ENCODE measurements at places on chromosomes 2 and 18.

DNA sequence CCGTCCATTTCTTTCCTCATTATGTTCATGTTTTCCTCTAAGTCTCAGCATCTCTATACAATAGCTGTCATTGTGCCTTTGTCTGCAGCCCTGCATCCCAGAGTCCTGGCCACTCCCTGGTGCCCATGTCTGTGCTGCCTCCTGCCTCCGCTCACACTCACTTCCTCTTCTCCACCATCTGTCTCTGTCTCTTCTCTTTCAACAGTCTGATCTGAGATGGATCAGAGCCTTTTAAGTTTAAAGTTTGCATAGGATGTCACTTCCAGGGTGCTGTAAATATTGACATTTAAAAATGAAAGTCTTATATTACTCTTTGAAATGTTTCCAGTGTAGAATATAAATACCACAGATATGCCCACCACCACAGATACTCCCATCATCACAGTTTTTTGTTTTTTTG, 42.7 kb downstream of the UBE2F start:
- DNase-seq = no peak

GRCh38 chr18:48854780-48855179, 96.0 kb downstream of the SMAD7 start:
- no peak for DNase-seq

GRCh38 chr2:75199428-75200011, at the start of gene TACR1:
Gene TACR1 (minus strand): TSS chr2:75199520. CDS start chr2:75198934, 586 bp downstream.
- DNase-seq = no peak

GRCh38 chr18:53531187-53531586, 693.3 kb downstream of the MBD2 start:
- no peak for DNase-seq

DNA sequence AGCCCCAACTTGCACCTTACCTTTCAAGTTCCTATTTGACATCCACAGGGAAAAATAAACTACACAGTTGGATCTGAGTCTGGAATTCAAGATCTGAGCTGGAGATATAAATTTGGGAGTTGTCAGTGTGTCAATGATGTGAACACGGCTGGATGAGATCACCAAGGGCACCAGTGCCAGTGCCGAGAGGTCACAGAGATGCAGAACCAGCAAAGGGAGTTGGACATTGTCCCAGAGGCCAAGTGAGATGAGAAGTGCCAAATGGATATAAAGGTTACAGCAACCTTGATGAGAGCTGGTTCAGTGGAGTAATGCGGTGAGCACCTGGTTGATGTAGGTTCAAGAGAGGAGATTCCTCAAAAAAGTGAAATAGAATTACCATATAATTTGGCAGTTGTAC, 24.8 kb downstream of the LRRFIP1 start:
- no peak for DNase-seq

- no peak for DNase-seq
Observed at GRCh38 chr2:5540856-5541255, 151.3 kb upstream of the SOX11 start.

- DNase-seq = no peak
Observed at GRCh38 chr2:109555346-109555900, 58.3 kb downstream of the SEPTIN10 start.

- peak; percentile 28 for DNase-seq
Observed at GRCh38 chr2:38115216-38116032, 39.5 kb upstream of the CYP1B1 start.

- no peak for DNase-seq
Observed at GRCh38 chr18:11983592-11983991, 2.3 kb downstream of the IMPA2 start.

- no peak for DNase-seq
Observed at GRCh38 chr2:131493199-131493968, 1.2 kb upstream of the MZT2A start.

DNA sequence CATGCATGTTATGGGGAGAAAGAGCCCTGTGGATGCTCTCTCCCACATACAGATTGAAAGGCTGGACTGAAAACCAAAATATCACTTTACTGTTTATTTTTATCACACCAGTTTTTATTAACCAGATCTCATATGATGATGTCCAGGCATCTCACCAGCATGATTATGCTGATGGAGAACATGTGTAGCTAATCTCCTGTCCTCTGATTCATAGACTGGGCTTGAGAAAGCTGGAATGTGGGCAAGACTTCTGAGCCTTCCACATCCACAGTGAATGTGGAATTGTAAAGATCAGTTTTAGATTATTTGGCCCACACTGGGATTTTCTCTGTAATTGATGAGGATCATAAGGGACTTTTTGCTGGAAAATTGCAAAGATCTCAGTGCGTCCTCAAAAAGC, 137.9 kb downstream of the ICOS start:
- DNase-seq = no peak

GRCh38 chr2:239013678-239013976, 165.7 kb downstream of the TWIST2 start:
- no peak for DNase-seq

GRCh38 chr2:162071001-162071400, 3.0 kb downstream of the DPP4 start:
- no peak for DNase-seq
